ENCODE measurements at places on chromosomes 6 and 20.

DNA sequence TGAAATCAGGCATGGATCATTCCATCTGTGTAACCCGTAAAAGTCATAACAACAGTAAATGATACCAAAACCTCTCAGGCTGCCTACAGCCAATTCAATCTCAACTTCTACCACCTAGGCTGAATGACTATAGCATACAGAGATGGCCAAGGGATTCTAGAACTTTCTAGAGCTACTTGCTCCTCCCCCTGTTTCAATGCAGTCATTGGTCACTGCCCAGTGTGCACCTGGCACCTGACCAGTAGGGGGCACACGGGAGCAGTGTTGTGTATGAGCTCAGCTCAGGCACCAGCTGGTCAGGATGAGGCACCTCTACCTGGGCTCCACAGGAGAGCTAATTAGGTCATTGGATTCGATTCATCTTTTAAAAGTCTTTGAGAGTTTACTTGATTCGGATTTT, 86.2 kb downstream of the PLEKHG1 start:
- DNase-seq, result peak; percentile 24

- no peak for DNase-seq
Measured at GRCh38 chr6:247351-247750, 44.9 kb upstream of the DUSP22 start.

DNA sequence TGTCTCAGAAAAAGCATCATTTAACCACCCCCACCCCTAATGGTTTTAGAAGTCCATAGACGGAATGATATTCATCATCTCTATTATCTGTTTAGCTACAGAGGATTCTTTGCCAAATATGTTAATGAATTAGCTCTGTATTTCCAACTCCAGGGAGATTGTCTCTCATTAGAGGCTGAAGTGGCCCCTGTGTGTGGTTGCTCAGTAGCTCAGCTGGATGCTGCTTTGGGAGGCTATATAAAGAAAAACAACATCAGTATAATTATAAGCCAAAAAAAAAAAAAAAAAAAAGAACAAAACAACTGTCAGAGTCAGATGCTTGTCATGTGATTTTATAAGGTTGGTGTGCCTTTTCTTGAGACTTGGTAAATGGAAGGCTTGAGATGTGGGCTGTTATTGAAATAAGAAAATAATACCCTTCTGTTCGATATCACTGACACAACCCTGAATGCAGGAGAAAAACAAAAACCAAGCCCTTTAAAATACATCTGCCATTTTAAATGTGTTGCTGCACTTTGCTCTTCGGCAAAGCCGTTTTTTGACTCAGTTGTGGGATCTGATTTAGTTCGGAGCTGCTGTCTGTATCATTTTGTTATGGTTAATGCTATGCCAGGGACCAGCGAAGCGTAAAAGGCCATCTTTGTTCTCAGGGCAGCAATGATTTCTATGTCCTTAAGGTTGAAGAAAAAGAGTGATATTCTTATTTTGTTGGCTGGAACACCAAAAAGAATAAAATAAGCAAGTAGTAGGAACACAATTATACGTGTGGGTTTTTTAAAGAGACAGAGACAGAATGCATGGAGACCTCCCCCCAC, 422.6 kb downstream of the QKI start:
- no peak for DNase-seq

DNA sequence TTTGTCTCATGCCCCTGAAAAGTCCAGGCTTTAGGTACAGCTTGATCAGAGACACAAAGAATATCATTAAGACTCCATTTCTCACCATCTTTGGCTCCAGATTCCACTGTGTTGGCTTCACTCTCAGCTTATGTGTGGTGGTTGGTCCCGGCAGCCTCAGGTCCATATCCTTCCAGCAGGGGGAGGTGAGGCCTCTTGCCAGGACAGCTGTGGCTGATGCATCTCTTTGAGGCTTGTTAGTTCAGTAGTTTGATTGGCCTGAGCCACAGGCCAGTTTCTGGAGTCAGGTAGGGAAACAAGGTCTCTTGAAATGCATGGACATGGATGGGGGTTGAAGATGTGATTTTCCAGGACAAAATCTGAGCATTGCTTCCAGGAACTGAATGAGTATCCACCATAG, 62.4 kb downstream of the JAG1 start:
- DNase-seq, result no peak

GRCh38 chr6:169029861-169030260, 223.8 kb downstream of the THBS2 start:
- DNase-seq, result no peak

GRCh38 chr6:85936916-85937315, 294.2 kb upstream of the SYNCRIP start:
- DNase-seq, result no peak

- DNase-seq, result no peak
Measured at GRCh38 chr6:168939796-168940195, 313.9 kb downstream of the THBS2 start.

DNA sequence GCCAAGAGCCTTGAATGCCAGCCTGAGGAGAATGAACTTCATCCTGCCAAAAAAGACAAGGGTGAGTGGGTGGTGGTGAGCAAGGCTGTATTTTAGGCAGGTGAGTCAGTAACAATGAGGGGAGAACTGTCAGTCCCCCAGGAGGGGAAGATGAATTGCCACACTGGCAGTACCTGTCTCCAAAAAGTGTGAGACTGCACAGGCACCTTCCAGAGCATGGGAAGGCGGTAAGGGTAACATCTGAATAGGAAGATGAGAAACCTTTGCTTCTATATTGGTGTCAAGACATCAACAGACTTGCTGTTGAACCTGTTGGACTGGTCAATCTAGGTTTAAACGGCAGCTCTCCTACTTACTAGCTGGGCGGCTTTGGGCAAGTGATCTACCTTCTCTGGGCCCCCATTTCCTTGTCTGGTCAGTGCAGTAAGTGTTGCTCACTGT, 30.9 kb downstream of the STK35 start:
- DNase-seq, result no peak

GRCh38 chr20:17807651-17808050, 107.9 kb downstream of the BANF2 start:
- DNase-seq, result no peak

GRCh38 chr6:108838101-108838717, 10.0 kb upstream of the ARMC2 start:
- peak; percentile 26 for DNase-seq

DNA sequence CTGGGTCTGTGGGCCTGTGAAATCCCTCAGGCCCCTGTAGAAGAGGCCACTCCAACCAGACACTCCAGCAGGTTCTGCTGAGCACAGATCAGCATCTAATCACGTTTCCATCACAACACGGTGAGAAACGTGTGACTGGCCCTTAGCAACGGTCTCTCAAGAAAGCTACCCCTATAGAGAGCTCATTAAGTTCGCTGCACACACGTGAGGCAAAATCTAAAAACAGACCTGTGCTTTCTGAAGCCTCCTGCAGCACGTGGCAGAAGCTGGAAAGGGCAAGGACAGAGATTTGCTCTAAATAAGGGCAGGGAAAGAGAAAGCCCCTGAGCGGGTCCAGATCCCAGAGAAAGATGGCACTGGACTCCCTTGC, 56.5 kb downstream of the GPR6 start:
- no peak for DNase-seq

DNA sequence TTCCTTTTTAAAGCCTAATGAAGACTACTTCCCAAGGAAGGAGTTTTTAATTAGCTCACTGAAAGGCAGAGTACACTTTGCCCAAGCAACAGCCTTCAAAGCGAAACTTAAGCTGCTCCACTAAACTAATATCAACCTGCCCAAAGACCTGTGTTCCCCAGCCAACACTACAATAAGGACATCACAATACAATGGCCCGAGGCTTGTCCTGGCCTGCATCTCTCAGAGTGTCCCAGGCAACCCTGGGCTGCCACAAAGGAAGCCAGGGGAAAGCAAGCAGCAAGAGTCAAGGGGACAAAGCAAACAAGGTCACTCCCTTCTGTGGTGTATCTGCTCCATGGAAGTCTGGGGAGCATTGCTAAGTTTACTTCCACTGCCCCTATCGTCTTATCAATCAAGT, 52.3 kb downstream of the PIGU start:
- no peak for DNase-seq

- no peak for DNase-seq
Measured at GRCh38 chr20:25309395-25310267, 61.7 kb downstream of the PYGB start.

DNA sequence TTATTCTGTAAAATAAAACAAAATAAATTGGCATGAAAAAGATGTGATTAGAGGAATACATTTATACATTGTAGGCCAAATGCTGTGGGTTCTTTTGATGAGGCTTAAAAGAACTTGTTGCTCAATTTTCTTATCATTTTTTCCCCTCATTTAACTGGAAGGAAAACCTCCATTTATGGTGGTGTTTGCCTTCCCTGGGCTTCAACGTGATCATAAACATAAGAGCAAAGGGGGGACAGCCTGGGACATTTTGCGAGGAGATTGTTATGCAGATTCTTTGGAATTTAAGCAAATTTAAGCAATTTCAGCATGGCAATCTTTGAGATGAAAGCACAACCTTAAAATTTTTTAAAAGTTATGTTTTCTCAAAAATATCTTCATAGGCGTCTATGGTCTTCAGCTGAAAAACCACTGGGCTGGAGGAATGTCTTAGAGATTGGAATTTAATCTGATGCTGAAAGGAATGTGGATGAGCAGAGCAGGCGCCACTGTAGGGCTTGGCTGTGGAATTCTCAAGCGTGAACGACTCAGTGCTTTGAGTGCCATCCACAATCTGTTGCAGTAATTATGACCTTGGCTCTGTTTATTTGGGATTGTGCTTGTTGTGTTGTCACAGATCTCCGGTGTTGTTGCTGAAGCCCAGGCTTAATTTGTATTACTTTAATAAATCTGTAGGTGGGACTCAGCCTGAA, 149.4 kb upstream of the MLIP start:
- DNase-seq, result no peak

- no peak for DNase-seq
Measured at GRCh38 chr6:150194195-150194594, 51.4 kb downstream of the PPP1R14C start.

DNA sequence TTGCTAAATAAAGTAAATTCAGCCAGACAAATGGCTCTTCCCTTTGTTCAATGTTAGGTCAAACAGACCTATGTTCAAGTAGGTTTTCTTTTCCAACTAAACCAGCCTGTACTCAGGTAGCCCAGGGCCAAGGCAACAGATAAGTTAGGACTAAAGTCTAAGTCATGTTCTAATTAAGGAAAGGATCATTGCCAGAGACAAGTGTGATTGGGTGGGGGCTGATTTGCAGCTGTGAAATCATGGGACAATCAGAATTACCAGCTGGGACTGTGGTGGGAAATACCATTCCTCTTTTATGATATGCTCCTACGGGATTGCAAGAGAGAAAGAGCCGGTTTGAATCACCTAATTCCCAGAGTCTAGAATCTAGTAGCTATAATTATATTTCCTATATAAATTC, 4.2 kb upstream of the FBXO30 start:
- DNase-seq, result no peak

DNA sequence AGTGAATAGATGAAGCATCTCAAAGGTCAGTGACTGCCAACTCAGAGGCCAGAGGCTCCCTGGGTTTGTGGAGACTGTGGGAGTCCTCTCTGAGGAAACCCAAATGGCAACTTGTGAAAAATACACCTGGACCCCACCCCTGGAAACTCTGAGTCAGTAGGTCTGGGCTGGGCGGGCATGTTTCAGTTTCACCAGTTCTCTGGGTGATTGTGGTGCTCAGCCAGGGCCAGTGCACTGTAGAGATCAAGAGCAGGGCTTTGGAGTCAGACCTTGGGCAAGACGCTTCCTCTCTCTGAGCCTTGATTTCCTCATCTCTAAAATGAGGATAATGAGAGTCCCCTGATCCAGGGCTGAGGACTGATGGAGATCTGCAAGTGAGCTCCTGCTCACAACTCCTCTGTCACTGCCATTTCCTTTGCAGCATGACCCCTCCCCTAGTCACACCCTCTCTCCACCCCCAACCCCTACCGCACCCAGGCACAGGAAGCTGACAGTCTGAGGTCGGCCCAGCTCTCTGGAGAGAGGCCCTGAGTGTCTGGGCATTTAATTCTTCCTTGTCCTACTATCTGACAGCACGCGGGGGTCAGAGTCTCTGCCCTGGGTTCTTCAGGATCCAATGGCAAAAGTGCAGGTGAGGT, 5.1 kb downstream of the DEF6 start:
- DNase-seq, result peak; percentile 87

- DNase-seq, result no peak
Measured at GRCh38 chr6:120873125-120873865, 461.0 kb downstream of the TBC1D32 start.

DNA sequence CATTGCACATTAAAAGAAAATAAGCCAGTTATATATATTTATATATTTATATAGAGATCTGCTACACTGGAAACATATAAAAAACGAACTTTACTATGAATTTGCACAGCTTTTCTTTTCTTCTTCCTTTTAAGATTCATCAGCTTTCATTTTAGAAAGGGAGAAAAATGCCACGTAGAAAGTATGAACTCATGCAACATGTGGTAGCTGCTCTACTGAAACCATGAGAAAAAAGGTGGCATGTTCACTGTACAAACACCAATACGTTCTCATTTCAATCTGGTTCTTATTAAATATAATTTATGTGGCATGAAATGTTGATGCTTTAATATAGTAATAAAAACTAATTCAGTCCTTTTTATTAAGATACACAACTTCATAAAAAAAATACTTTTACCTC, 68.8 kb upstream of the THEMIS start:
- DNase-seq, result peak; percentile 47

DNA sequence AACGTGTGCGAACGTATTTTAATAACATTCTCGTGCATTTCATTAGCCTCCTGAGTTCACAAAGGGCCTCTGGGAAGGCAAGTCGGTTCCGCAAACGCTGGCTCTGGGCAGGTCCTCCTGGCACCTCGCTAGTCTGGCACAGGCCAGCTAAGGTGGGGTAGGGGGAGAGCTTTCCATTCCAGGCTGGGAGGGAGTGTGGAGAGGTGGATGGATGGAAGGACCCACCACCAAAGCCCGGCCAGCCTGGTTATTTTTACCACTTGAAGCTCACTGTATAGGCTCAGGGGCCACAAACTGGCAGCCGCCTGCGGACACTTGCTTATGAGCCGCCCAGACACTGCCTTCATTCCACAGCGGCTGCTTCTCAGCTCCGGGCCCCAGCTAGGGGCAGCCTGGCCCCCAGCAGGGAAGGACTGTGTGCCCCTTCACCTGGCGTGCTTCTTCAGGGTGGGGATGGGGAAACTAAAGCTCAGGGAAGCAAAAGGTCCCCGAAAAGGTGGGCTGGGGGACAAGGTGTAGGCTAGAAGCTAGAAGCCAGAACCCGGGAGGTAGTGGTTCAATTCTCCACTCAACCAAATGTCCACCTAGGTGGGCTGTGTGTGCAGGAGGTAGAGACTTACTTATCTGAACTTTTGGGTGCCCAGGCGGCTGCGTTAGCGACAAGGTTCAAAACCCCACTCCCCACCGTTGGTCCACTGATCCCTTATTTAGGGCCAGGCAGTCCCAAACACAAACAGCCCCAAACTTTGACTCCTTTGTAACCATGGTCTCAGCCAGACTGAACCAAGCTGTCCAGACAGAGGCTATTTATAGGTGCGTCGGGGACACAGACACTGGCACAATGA, 1.7 kb downstream of the PMEPA1 start:
- DNase-seq, result no peak
